Stimulated activated CD8-positive, alpha-beta memory T cell treated with anti-CD3 and anti-CD28 coated beads, Interleukin-7, amount 100 ng/mL, for 48 hours (primary cell): ENCODE measurements at places on chromosomes 2 and 18.
A peak's percentile ranks its signal among the peaks of the same experiment; 100 is the strongest.

GRCh38 chr2:27621524-27621923 lies 7.3 kb downstream of the CCDC121 start:
- DNase-seq: no peak

GRCh38 chr2:120716641-120717585 lies 18.8 kb upstream of the GLI2 start:
- no peak for DNase-seq

GRCh38 chr2:71612581-71613402 lies 159.4 kb downstream of the DYSF start:
- no peak for DNase-seq

GRCh38 chr2:191724015-191724414 lies 46.1 kb downstream of the NABP1 start:
- DNase-seq: no peak

GRCh38 chr2:232970051-232970450 lies 43.0 kb downstream of the NGEF start:
- DNase-seq: no peak

DNA sequence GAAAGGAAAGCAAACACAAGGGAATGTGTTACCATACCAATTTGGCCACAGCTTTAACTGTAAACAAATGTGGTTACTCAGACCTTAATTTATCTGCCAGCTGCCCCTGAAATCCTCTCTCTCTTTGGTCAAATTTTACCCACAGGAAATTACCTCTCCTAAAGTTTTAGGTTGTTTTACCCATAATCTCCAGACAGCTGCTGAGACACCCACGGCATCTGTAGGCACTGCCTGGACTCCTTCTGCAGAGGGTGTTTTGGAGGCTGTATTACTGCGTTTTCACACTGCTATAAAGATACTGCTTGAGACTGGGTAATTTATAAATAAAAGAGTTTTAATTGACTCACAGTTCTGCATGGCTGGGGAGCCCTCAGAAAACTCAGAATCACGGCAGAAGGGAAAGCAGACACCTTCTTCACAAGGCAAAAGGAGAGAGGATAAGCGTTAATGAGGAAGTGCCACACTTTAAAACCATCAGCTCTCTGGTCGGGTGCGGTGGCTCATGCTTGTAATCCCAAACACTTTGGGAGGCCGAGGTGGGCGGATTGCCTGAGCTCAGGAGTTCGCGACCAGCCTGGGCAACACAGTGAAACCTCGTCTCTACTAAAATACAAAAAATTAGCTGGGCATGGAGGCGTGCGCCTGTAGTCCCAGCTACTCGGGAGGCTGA lies 677.5 kb upstream of the FSHR start:
- DNase-seq: no peak

GRCh38 chr18:13240060-13240725 lies 21.6 kb downstream of the LDLRAD4 start:
- no peak for DNase-seq

GRCh38 chr2:149076863-149077412 lies 38.4 kb downstream of the LYPD6B start:
- no peak for DNase-seq

- no peak for DNase-seq
These were observed 176.1 kb upstream of the KLF7 start for GRCh38 chr2:207341804-207342203.

DNA sequence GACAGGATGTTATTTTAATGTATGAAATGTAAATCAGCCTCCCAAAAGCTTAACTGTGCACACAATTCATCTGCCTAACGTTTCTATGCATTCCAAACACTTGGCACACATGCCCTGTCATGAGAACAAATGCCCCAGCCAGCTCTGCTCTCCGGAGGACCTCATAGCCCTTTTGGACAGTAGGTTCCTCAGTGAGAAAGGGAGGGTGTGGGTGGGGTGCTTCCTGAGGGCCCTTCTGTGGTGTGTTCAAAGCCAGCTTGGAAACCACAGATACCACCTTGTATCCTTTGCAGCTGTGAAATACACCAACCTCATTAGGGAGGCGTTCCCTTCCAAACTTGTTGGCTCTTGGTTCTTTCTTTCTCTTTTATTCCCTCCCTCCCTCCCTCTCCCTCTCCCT lies 102.2 kb upstream of the ASB18 start:
- peak; percentile 7 for DNase-seq

GRCh38 chr2:226625946-226626345 lies 173.7 kb downstream of the IRS1 start:
- DNase-seq: no peak

DNA sequence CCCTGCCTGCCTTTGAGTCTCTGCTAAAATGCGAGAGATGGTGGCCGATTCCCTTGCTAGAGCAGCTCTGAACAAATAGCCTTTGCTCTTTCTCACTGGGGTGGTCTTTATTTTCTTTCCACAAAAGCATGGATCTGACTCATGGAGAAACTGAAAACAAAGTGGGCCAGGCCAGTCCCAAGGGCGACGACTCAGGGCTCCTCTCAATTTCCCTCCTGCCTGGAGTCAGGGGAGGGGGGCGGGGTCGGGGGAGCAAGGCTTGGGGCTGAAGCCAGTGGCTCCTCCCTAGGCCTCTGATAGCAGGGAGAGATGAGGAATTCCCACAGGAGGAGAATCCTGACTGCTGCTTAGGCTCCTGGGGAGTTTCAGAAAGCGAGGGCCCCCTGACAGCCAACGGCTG lies 17.1 kb upstream of the IL1R2 start:
- DNase-seq: no peak

DNA sequence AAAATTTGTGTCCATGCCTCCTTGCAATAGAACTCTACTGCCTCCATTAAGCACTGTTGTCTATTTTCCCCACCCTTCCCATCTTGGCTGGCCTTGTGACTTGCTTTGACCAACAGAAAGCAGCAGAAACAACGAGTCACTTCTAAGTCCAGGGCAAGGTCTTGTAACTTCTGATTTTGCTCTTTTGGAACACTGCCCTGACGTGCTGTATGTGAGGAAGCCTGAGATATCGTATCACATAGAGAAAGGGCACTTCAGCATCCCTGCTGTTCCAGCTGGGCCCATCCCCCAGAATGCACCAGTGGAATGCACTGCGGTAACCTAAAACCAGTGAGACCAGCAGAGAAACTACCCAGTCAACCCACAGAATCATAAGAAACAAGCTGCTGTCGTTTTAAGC lies 28.1 kb downstream of the NCKAP1 start:
- DNase-seq: no peak

DNA sequence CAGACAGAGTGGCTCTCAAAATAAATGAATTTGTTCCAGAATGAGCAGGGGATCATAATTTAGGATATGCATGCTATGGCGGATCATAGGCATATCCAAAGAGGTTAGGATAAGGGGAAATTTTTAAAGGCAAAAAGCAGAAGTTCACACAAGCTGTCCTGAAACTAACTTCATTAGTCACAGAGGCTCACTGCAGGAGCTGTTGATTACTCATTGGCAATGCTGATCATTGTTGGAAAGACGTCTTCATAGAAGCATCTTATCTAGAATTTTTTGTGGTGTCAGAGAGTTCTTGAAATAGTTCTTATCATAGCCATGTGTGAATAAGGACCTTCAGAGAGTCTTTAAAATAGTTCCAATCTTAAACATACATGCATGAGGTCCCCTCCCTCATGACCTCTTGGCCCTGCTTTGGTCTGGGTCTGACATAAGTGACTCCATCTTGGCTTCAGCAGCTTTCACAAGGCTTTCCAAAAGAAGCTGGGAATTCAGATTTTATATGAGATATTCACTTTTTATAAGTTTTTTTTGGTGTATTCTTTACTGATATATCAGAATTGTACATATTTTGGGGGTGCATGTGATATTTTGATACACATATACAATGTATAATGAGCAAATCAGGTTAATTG lies 7.5 kb upstream of the CCDC195 start:
- DNase-seq: no peak

DNA sequence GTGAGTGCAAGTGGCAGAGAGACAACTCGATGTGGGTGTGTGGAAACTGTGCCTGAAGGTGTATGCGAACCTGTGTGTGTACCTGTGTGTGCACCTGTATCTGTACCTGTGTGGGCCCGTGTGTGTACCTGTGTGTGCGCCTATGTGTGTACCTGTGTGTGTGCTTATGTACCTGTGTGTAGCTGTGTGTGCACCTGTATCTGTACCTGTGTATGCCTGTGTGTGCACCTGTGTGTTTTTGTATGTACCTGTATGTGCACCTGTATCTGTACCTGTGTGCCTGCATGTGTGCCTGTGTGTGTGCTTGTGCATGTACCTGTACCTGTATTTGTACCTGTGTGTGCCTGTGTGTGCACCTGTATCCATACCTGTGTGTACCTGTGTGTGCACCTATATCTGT lies 150.6 kb downstream of the MYT1L start:
- DNase-seq: no peak

GRCh38 chr18:69935319-69936190 lies 12.1 kb downstream of the CD226 start:
- peak; percentile 69 for DNase-seq

GRCh38 chr18:8866679-8867078 lies 161.3 kb downstream of the MTCL1 start:
- no peak for DNase-seq

DNA sequence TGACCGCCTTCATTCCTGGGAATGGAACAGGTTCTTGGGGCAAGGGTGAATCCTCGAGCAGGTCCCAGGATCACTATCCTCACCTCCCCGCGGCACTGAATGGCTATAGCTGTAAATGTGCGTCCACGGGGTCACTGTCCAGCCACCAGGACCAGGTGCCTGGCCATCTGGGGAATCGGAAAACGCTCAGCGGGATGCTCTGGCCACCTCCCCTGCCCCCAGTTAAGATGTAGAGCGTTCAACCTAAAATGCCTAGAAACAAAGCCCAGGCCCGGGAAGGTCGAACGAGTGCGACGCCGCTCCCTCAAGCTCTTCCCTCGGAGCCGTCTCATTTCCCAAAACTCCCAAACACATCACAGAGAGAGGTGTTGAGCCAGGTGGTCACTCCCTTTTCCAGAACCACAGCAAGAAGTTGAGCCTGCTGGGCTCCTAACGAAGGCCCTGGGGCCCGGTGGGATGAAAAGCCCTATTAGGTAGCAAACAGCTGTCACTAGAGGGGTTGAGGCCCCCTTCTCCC lies 795 bp upstream of the CAPN10 start:
- no peak for DNase-seq

DNA sequence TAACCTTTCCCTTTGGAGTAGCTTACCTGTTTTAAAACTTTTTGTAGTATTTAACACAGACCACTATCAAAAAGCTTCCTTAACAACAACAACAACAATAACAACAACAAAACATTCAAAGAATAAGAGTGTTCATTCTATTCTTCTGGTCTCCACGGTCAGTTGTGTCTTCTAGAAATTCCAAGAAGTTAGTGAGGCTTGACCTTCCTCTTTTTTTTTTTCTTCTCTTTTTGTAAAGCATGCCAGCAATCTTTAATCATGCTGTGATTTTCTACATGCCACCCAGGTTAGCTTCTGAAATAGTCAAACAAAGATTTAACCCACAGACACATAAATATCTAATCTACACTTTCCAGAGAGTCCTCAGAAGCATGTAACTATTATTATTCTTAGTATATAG lies 28.4 kb upstream of the KLHL14 start:
- DNase-seq: no peak

- no peak for DNase-seq
These were observed 50.1 kb upstream of the KCNH7 start for GRCh38 chr2:162888652-162889051.

DNA sequence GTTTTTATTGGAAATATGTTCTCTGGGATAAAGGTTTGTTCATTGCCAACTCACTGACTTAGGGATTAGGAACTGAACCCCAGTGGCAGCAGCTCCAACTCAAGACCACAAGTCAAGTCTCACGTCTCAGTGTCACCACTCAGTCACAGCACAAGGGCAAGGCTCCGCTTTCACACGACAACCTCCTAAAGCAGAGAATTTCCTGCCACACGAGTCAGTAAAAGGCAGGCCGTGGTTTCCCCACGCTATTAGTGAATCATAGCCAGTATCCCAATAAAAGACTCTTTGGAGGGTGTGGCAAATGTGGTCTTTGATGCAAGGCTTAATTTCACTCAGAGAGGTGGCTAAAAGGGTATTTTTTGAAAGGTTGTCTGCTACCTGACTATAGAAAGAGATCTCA lies 57.6 kb downstream of the PIEZO2 start:
- no peak for DNase-seq

- DNase-seq: no peak
These were observed 115.0 kb upstream of the GLS start for GRCh38 chr2:190765386-190766173.

DNA sequence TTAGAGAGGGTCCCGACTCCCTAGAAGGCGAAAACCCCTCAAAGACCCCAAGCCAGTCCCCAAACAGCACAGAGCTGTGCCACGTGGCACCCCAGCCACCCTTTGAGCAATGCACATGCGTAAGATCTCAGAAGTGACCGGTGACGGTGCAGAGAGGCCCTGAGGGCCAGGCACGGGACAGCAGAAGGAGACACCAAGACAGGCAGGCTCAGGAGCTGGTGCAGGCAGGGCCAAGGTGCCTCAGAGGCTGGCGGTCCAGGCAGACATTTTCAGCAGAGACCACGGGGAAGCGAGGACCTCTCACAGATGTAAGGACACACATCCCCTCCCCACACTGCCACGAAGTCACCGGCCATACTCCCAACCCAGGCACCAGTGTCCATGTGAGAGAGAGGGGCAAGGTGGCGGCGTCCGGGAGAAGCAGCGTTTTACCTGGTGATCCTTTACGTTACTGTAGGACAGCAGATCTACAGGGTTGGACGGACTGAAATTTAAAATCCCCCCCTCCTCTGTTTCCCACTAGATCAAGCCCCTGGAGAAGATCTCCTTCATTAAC lies 2.0 kb upstream of the RAB17 start:
- no peak for DNase-seq

DNA sequence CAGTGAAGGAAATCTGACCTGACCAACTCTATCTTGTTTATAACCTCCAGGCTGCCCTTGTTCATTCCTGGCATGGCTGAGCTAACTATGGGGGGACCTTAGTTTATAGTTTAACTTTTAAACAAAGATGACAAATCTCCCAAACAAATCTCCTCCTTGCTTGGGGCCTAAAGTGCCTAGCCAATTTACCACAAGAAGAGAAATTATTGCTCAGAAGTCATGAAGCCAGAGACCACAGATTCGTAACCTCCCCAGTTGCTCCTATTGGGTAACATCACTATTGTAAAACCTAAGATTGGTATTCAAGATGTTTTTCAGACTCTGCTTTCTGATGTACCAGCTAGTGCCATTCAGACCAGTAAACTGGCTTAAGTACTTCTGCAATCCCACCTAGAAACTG lies 649.4 kb upstream of the SLC8A1 start:
- DNase-seq: no peak

GRCh38 chr2:20448246-20448976 lies 1.5 kb downstream of the RHOB start:
- DNase-seq: no peak
